MV-4-11 (cell line): ENCODE measurements at places on chromosomes 1 and 21.

DNA sequence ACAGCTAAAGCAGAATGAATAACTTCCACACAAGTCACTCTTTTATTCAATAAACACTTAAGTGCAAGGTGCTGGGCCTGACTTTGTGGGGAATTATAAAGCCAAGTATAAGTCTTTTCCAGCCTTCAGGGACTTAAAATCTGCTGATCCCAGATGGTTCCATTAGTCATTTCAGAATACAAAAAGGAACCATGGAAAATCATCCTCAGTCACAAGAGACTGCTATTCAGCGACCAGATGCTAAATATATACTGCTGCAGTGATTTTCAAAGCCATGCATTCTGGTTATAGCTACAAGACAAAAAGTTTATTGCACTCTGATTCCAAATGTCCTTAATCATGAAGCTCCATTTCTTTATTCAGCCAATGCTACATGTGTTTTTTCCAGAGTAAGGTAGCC is 25.7 kb downstream of the GLMN start:
- DNase-seq: no peak

GRCh38 chr21:25890001-25890400 is 155.2 kb downstream of the GABPA start:
- DNase-seq: no peak

DNA sequence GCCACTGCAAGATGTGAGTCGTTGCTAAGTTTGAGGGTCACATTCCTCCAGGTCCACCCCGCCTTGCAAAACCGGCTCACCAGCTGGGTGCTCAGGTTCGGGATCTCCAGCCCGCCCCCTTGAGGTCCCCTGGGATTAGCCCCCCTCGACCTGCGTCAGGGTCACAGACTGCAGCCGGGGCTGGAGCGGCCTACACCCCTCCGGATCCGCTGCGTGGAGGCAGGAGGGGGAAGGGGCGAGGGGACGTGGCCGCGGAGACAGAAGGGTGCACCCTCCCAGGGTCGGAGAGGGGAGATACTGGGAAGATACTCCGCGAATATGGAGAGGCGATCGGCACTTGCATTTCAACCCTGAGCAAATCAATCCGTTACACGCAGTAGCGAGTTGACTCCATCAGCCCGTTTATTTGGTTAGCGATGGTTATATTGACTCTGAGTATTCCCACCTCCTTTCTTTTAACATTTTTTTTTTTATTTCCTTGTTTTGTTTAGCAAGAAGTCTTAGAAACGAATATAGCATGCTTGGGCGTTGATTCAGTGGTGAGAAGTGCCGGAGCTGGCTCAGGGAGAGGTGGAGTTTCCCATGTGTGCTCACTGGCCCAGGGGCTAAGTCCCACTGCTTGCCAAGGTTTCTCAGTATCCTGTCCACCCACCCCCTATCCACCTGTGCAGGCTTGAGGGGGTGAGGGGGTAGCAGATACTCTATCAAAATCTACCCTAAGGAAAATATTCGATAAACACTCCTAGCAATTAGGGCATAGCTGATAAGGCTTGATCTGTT is 997 bp downstream of the IFNAR2 start:
- DNase-seq: peak; percentile 40

DNA sequence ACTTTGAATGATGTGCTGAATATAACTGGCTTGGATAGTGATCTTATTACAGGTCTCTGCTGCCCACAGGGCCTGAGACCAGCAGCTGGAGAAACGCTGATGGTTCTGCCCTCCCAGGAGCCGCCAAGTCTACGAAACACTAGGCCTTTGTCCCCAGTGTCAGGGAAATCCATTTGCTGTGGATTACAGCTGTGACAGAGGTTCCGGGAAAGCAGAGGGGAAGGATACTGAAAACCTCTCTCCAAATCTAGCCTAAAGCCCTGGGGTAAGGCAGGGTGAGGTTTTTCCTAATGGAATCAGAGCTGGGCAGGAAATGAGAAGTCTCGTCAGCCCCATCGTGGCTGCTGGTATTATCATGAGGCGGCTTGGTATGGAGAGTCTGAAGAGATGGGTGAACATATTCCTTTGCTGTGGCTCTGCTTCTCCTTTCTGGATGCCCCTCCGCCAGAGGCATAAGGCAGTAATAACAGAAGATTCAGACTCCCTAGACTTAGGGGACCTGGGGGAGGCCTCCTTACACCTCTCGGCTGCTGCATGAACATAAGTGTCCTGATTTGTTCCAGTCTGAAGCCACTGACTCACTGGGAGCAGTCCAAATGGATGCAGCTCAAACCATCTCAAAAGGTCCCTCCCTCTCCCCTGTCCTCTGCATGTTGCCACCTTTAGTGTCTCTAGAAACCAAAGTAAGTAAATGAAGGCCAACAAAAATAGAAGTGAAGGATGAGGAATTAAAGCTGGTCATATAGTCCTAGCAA is 48.1 kb downstream of the PHC2 start:
- no peak for DNase-seq

GRCh38 chr1:243991650-243992049 is 59.4 kb upstream of the ZBTB18 start:
- DNase-seq: no peak

DNA sequence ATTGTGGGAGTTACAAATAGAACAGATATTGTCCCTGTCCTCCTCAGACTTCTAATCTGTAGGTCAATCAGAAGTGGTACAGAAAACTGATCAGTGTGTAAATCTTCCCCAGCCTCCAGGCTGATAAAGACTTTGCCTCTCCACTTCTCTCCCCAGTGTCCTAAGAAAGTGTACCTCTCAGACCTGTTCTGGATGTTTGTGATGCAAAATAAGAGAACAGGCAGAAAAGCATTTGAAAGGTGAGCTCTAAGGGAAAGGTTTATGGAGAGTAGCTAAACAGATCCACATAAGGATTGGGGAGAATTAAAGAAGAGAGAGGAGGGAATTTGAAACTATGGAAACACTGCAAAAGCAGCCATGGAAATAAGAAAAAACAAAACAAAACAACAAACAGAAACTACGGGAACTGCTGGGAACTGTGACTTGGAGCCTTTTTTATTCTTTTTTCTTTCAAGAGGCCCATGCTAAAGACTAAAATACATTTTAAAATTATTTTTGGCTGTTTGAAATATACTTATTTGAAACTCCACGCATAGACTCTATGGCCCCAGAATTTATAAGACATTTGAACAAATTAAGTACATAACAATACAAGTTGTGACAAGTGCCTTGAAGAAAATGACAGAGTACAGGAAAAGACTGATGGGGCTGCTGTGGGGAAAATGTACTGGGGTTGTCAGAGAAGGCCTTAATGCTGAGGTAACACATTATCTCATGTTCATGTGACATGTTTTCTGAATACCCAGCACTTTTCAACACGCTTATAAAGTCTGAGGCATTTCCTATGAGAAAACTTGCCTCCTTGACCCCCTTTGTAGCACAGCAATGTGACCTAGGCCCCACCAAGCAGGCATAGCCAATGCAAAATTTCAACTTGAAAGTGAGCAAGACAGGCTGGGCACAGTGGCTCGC is 51.2 kb downstream of the TRAF5 start:
- no peak for DNase-seq

- DNase-seq: peak; percentile 71
Observed at GRCh38 chr1:41516168-41517061, 31.9 kb upstream of the EDN2 start.

GRCh38 chr1:13901597-13901996 is 201.6 kb downstream of the PRDM2 start:
- no peak for DNase-seq

DNA sequence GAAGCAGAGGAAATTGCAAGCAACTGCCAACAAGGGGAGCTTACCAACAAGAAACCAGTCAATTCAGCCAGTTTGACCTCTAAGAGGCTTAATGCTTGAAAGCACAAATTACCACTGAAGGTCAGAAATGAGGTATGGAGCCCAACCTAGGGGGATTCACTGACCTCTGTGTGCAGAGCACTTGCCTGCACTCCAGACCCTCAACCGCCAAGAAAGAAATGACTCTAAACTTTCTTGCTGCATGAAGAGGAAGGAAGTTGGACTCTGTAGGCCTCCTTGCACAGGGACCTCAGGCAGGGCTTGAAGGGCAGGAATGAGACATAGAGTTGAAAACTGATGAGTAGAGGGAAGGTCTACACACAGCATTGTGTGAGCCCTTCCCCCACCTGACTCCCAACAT is 10.0 kb downstream of the ARMH1 start:
- DNase-seq: peak; percentile 68

DNA sequence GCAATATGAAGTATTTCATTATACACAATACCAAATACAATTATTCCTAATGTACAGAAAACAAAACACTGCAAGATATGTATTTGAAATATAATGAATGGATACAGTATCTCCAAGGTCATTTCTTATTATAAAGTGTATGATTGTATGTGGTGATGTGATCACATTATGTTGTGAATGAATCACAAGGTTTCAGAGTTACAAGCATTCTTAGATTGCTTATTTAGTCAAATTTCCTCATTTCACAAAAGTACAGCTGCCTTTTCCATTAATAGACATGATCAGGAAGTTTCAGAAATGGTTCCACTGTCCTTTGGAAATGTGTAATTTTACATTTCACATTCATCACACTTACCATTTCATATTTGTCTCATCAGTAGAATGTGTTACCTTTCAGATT is 28.3 kb upstream of the NEK7 start:
- DNase-seq: no peak

- no peak for DNase-seq
Observed at GRCh38 chr1:54403405-54403804, 2.8 kb downstream of the SSBP3 start.

- DNase-seq: no peak
Observed at GRCh38 chr1:201098992-201099677, 13.1 kb downstream of the CACNA1S start.

DNA sequence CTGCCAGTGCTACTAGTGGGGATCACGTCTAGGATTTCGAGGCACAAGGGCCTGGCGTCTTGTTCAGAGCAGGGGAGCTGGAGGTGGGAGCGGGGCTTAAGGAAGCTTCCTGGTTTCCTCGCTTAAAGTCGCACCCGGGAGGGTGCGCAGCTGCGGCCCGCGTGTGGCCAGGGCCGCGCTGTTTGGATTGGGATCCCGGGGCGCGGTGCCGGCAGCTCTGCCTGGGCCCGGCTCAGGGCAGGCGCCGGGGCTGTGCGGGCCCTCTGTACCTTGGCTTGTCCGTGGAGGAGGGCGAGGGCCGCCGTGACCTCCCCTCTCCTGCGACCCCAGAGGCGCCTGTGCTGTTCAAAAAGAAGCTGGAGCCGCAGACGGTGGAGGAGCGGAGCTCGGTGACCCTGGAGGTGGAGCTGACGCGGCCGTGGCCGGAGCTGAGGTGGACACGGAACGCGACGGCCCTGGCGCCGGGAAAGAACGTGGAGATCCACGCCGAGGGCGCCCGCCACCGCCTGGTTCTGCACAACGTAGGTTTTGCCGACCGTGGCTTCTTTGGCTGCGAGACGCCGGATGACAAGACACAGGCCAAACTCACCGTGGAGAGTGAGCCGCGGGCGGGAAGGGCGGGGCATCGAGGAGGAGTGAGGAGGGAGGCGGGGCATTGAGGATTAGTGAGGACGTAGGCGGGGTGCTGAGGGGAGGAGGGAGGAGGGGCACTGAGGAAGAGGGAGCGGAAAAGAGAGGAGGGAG is 67.8 kb downstream of the OBSCN start:
- DNase-seq: peak; percentile 71

DNA sequence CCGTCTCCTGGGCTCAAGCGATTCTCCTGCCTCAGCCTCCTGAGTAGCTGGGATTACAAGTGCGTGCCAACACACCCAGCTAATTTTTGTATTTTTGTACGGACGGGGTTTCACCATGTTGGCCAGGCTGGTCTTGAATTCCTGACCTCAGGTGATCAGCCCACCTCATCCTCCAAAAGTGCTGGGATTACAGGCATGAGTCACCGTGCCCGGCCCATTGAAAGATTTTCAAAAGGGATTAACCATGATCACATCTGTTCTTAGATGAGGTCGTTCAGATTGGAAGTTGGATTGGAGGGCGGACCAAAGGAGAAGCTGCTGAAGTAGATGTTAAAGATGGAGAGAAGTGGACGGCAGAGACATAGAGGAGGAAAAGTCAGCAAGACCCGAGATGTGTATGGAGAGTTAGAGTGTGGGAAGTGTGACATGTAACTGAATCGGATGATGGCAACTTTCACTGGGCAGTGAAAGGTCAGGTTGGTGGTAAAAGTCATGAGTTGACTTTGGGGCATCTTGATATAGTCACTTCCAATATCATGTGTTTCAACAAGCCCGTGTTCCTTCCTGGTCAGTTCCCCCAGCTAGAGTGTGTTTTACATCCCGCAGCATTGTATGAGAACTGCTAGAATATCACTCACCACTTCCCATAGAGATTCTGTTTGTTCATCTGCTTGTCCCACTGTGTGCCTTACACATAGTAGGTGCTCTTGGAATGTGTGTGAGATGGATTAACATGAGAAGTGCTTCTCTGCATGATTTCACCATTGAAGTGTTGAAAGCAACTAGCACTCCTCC is 54.4 kb upstream of the TINAGL1 start:
- no peak for DNase-seq

GRCh38 chr1:207131163-207131562 is 27.1 kb downstream of the C4BPA start:
- DNase-seq: no peak

DNA sequence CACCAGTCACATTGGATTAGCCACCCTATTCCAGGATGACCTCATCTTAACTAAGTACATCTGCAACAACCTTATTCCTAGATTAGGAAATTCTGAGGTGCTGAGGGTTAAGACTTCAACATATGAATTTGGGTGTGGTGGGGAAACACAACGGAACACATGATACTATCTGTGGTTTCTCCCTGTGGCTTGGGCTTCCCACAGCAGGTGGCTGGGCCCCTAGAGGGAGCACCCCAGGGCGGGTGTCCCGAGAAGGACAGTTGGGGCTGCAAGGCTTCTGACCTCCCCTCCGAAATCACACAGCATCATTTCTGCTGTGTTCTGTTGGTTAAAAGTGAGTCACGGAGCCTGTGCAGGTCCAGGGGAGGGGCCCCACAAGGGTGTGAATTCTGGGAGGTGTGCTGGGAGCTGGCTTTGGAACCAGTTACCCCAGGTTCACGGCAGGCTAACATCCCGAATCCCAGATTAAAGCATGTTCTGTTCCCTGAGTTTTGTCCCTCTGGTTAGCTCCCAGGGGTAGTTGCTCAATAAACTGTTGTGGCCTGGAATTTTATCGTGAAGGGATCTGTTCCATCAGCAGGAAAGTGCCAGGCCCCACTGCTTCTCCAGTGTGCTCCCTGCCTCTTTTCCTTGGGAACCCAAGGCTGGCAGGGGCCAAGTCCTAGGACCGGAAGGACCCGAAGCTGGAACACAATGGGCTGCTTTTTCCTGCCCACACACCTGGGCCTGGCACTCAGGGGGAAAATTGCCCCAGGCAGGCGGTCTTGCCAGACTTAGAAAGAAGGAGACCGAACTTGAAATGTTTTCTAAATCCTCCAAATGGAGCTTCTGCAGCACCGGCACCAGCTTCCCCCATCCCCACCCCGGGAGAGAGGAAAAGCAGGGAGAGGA is 154.0 kb upstream of the WNT4 start:
- DNase-seq: no peak
